Body of pancreas (tissue), 4 donors: ENCODE measurements at places on chromosomes 4 and X. TPM values are rescaled to one million over a fixed set of nuclear protein-coding genes. Genes with fewer than 3 reads are reported as not detected.

DNA sequence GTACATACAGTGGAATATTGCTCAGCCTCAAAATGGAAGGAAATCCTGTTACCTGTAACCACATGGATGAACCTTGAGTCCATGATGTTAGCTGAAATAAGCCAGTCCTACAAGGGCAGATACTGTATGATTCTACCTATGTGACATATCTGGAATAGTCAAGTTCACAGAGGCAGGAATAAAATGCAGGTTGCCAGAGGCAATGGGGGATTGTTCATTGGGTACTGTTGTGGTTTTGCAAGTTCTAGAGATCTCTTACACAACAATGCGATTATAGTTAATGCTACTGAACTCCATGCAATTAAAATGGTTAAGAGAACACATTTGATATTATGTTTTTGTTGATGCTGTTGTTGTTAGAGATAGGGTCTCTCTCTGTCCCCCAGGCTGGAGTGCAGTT is 74.6 kb downstream of the SHROOM2 start:
- no peak for DNase-seq

DNA sequence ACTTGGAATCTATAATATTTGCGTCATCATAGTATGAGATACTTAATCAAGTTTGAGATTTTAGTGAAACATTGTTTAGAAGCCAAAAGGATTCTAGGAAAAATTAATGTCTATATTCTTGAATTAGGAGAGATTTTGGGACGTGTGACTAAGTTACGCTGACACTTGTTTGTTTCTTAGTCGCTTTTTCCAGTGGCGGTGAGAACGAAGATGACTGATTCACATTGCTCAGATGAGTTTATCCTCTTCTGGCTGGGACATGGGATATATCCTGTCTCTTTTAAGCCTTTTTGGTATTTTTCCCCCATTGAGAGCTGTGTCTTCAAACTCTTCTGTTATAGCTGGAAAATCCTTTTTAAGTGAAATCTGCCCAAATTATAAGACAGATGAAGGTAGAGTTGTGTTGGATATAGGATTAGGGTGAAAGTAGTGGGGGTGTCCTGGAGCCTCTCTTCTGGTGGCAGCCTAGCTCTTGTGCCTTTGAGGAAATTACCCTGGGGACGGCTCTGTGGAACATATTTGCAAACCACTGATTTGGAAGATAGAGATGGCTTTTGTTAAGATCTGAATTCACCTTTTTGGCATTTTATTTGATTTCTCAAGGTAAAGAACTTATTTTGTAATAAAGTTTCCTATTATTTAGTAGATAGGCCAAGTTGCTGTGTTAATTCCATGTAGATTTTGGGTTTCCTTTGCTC is 49.7 kb downstream of the HTT start:
- no peak for DNase-seq

The CT45A10 gene
- total RNA-seq: not detected

The NSG1 gene
- total RNA-seq: 0.78 TPM

The IGFBP7 gene
- 1,249 TPM for total RNA-seq

The GAB3 gene
- 0.66 TPM for total RNA-seq

DNA sequence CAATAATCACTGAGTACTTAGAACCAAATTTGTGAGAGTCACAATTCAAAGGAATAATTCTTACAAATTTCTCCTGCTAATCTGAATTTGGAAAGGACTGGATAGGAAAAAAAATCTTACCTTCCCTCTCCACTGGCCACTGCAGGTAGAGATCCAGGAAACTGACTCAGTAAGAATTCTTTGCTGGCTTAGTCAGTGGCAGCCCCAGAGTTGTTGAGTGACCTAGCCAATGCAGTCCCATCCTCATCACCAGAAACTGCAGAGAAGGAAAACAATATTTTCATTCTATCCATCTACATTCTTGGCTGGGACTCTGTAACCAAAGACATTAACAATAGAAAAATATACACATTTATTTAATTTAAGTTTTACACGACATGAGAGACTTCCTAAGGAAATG is 572.0 kb downstream of the ADGRL3 start:
- no peak for DNase-seq

The FHDC1 gene
- 0.99 TPM for total RNA-seq

DNA sequence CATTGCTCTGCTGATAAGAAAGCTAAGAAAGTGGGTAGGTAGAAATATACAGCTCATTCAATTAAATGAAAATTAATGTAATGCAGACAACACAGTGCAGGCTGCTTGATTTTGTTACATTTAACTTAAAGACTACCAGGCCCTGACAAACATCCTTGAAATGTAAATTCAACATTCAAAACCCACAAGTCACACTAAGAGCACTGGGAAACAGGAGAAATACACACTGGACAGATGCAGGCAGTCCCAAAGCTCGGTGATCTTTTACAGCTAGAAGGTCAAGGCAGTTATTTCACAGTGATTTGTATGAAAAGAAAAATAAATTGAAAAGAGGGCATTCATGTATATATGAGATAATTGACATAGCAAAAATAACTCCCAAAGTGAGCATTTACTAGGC is 94.3 kb upstream of the PLAC1 start:
- no peak for DNase-seq

GRCh38 chr4:39977489-39978377 is at the start of gene PDS5A:
PDS5A (minus strand) TSS chr4:39977911; CDS start chr4:39976577, 1,334 bp downstream.
- peak; percentile 91 for DNase-seq

DNA sequence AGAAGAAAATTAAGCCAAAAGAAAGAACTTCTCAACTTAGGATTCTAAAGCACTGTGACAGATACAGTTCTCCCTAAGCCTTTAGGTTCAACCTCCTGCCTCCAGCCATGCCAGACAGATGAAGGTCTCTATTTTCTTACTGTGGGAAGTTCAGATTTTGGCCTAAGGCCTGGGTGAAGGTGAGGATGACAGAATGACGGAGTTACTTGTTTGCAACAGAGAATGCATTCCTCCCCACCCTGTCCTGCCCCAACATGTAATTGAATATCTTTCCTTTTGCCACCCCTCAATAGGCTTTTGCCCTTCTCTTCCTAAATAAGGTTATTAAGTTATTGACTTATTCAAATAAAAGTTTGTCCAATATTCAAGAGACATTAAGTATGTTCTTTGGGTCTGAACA is 25.6 kb downstream of the SLC16A2 start:
- DNase-seq: no peak

GRCh38 chrX:19513383-19513782 is 1.9 kb downstream of the MAP3K15 start:
- peak; percentile 16 for DNase-seq

The FAM47A gene
- not detected for total RNA-seq

The PAGE1 gene
- total RNA-seq: not detected

The ZNF157 gene
- total RNA-seq: not detected

The AGTR2 gene
- not detected for total RNA-seq

- no peak for DNase-seq
These were observed 120.7 kb upstream of the TSPAN5 start for GRCh38 chr4:98779088-98779487.

DNA sequence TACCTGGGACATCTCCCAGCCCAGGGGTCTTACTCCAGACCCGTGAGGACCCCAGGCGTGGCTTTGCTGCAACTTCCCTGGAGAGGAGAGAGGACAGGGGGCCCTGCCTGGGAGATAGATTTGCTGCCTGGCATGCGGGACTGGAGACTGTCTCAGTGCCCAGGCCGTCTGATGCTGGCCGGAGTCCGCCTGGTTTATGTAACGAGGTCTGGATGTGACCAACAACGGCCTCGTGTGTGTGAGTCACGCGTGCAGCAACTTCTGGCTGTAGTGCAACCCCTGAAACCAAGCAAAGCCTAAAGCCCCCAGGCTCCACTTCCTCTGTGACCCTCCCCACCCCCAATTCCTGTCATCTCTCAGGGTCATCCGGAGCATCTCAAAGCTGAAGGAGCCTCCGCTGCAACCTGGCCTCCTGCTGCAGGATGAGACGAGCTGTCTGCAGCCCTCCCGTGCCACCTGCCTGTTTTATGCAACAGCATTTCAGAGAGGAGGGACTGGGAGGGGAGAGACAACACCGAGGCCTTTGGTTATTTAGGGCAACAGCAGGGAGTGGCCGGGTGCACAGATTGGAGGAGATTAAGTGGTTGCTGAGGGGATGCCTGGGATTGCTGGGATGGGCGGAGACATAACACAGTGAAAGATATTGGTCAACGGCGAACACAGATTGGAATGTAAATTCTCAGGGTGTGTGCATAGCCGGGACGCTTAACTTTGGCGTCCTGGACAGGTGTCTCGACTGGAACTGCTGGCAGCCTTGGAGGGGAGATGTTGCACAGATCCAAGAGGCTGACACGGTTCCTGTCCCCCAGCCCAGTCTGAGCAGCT is 16.0 kb downstream of the XG start:
- DNase-seq: no peak

The ZNF185 gene
- total RNA-seq: 2.0 TPM

GRCh38 chr4:88674979-88675378 is 22.6 kb downstream of the NAP1L5 start:
- no peak for DNase-seq

DNA sequence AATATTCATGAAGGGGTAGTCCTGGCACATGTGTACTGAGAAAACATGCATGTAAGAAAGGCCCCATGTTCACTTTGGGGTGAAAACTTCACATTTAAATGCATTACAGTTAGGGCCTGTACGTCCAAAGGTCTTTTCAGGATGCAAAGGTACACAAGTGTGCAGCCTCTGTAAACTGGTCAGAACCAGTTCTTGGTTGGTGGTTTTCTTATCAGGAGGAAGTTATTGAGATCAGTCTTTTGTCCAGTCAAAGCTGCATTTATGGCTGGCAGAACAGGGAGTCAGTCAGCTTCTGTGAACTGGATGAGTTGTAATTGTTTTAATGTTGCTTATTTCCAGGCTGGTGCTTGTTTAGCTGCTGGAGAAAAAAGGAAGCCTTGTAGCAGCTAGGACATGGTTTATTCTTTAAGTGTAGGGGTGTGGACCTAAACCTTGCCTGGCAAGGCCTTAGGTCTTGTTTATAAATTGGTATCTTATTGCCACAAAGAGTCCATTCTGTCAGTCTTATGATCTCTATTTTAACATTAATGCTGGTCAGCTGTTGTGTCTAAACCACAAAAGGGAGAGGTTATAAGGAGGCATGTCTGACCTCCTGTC is 1906.6 kb upstream of the TENM3 start:
- no peak for DNase-seq

DNA sequence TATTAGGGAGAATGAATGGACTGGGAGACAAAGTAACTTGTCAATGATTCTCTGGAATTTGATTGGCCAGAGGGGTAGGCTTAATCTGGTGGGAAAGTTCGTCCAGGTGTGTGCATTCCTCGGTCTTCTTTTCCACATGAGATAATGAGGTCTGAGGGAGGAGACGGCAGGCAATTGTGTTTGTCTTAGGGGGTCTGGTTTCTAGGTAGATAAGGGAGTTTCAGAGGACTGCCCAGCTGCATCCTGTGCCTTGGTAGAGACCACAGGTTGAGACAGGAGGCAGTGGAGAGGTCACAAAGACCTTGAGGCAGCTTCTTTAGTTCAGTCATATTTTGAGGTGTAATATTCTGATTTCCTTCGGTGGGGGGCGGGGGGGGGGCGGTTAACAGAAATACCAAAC is 4.3 kb downstream of the MGST2 start:
- no peak for DNase-seq

DNA sequence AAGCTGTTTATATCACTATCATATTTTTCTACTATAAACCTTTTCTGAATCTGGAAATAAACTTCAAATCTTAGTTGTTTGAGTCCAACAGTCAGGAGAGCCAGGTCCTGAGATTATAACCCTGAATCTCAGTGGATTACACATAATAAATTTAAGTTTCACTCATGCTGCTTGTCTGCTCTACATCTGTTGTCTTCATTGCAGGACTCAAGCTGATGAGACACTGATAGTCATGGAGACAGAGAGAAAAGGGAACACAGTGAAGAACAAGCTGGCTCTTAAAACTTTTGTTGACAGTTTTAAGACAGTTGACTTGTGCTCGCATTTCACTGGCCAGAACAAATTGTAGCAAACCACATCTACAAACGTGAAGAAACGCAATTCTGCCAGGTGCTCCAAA is 327.0 kb upstream of the CTSO start:
- DNase-seq: no peak

DNA sequence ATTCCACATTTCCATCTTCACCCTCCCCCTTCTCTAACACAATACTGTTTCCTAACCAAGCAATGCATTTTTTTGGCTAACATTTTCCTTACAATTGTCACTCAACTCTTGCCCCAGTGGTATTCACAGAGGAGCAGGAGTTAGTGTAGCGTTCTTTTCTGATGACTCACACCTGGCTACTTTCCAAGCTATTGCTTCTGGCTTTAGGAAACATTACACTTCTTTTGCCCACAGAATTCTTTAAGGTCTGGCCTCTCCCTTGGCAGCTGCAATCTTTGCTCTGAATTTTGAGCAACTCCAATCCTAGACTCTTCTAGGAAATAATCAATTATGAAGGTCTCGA is 27.5 kb upstream of the PDGFC start:
- DNase-seq: peak; percentile 67

DNA sequence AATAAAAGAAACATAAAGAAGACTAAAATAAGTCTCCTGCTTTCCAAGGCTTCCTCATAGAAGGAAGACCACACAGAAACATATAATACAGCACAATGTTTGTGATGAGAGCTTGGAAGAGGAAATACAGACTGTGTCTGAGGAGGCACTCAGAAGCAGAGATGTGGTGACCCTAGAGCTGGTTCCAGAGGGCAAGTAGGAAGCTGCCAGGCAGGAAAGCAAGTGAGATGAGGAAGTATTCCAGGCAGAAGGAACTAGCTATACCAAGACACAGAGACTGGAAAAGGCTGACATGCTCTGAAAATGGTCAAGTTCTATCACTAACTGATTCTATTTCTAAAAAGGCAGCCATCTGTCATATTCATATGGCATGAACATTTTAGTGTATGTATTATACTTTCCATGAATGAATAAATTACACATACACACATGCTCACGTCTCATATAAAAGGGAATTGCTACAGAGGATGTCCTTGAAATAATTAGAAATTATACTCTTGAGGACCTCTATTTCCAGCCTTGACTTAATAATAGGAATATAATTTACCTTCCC is 16.6 kb upstream of the HSFX2 start:
- no peak for DNase-seq

DNA sequence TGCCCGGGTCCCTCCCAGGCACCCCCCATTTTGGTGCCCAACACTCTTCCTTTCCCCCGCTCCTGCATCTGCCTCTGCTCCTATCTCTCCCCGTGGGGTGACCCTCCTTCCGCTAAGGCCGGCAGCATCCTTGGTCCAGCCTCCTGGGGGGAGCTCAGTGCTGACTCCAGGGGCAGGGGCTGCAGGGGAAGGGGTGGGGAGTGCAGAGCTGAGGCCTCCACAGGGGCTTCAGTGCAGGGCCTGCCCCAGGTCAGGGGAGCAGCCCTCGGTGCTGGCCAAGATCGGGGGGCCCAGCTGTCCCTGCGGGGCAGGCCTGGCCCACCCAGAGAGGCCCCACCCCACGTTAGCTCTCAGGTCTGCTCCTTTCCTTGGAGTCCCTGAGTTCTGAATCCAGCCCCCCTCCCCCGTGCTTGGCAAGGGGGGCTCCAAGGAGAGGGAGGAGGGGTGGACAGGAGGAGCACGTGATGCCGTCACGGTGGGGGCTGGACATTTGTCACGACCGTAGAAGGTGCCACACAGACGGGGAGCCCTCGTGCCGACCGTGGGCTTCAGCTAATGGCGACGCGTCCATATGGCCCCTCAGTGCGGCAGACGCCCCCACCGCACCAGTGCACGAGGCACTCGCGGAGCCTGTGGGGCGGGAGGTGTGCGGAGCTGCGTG is 63.5 kb upstream of the ADRA2C start:
- peak; percentile 3 for DNase-seq

- DNase-seq: peak; percentile 69
These were observed 18.5 kb upstream of the DRD5 start for GRCh38 chr4:9762823-9763475.
